ENCODE measurements at places on chromosomes 11 and 22. TPM values are rescaled to one million over a fixed set of nuclear protein-coding genes. Genes with fewer than 3 reads are reported as not detected.

Gene YWHAH
- total RNA-seq: 73.8 TPM

Gene KCNJ4
- not detected for total RNA-seq

Gene C22orf31
- not detected for total RNA-seq

Gene P2RY2
- total RNA-seq: 2.4 TPM

Gene EXPH5
- total RNA-seq: 3.8 TPM

Gene CTSW
- total RNA-seq: 130 TPM

Gene LRRC74B
- total RNA-seq: not detected

Gene SLC22A9
- not detected for total RNA-seq

Gene INTS4
- 63.8 TPM for total RNA-seq

Gene FAM227A
- not detected for total RNA-seq

Gene C22orf15
- total RNA-seq: 0.31 TPM

Gene KBTBD3
- total RNA-seq: 4.7 TPM

Gene OR52N4
- total RNA-seq: 1.0 TPM

Gene MPPED2
- 0.21 TPM for total RNA-seq

Gene MEN1
- 4.0 TPM for total RNA-seq

Gene B3GAT1
- 0.73 TPM for total RNA-seq

Gene APLNR
- total RNA-seq: not detected

Gene OR4C5
- not detected for total RNA-seq

Gene CNTF
- 7.8 TPM for total RNA-seq

Gene NELL1
- not detected for total RNA-seq

Data from mononuclear cell (primary cell).